CD4-positive, alpha-beta T cell (primary cell): ENCODE measurements at places on chromosomes 16 and 17.
A peak's percentile ranks its signal among the peaks of the same experiment; 100 is the strongest.

DNA sequence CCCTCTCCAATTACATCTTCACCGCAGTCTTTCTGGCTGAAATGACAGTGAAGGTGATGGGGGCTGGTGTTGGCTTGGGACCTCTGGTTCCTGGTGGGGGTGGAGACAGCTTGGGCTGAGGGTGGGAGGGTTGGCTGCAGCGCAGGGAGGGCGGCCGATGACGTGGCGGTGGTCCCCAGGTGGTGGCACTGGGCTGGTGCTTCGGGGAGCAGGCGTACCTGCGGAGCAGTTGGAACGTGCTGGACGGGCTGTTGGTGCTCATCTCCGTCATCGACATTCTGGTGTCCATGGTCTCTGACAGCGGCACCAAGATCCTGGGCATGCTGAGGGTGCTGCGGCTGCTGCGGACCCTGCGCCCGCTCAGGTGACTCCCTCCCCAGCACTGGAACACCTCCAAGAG, 31.8 kb upstream of the ABCC3 start:
- no peak for DNase-seq

- no peak for DNase-seq
Observed at GRCh38 chr16:3356118-3356517, 429 bp downstream of the OR2C1 start.

- DNase-seq: no peak
Observed at GRCh38 chr17:43406676-43407645, 8.2 kb downstream of the ARL4D start.

- no peak for DNase-seq
Observed at GRCh38 chr17:56751145-56751738, 82.5 kb downstream of the C17orf67 start.

GRCh38 chr16:85329059-85329812, 217.0 kb upstream of the CIBAR2 start:
- no peak for DNase-seq

DNA sequence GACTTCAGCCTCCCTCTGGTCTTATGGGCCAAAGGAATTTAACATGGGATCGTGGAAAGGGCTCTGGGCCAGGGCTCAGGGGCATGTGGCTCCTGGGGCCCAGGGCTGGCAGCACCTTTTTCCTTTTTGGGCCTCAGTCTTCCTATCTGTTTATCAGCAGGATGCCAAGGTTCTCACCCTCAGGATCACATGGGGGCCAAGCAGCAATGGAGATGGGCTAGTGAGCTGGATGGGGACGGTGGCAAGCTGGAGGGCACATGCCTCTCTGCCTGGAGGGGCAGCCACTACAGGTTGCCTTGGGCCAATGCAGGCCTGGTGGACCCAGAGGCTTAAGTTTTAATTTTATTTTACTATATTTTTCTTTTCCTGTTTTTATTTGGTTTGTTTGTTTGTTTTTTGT, 95.4 kb downstream of the CYLD start:
- DNase-seq: no peak

DNA sequence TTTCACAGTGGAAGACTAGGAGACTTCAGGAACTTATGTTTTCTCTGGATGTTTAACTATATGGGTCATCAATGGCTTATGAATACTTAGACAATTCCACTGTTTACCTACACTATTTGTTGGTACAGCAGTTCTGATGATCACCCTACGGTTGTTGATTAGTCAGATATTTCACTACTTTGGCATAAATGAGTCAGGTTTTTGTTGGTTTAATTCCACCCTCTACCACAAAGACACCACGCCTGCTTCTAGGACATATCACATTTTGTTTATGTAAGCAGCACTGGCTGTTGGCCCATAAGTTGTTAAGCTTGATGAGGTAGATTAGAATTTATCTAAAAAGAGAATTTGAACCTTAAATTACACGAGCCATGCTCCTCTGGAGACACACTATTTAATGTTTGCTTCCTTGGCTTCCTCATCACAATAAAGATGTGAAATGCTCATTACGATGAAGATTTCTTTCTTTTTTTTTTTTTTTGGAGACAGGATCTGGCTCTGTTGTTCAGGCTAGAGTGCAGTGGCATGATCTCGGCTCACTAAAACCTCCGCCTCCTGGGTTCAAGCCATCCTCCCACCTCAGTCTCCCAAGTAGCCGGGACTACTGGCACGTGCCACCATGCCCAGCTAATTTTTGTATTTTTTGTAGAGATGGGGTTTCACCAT, 4.3 kb downstream of the GDE1 start:
- peak; percentile 19 for DNase-seq

DNA sequence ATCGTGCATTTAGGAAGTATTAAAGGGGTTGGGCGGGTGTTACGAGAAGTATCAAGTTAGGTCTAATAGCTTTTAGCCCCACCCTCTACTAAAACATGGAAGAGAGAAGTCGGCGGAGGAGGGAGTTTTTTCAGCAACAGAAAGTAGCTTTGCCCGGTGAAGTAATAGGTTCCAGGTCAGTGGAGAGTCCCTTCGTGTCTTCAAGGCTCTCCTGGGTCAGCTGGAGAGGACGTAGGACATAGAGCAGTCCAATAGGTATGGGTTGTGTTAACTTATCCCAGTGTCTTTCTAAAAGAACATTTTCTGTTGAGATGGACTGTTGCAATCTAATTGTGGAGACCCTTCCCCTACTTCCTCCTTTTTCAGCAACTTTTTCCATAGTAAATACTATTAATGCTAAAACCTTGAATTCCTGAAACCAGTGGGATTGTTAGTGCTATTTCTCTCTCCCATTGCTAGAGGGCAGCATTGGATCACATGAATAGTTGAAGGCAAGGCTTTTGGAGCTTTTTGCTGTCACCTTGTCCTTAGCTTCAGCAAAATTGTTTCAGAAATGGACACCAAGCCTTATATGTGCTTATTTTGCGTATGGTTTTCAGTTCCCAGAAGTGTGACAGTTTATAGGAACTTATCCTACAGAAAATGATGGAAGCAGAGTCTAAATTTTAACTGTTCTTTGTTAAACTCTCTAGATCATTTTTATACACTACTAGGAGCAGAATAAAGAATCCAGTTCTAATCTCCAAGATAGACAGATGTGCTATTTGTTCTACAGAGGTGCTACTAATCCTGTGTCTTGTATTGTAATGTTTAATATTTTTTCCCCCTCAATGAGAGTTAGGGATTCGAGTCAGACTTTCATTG, 38.4 kb downstream of the UTP18 start:
- no peak for DNase-seq

DNA sequence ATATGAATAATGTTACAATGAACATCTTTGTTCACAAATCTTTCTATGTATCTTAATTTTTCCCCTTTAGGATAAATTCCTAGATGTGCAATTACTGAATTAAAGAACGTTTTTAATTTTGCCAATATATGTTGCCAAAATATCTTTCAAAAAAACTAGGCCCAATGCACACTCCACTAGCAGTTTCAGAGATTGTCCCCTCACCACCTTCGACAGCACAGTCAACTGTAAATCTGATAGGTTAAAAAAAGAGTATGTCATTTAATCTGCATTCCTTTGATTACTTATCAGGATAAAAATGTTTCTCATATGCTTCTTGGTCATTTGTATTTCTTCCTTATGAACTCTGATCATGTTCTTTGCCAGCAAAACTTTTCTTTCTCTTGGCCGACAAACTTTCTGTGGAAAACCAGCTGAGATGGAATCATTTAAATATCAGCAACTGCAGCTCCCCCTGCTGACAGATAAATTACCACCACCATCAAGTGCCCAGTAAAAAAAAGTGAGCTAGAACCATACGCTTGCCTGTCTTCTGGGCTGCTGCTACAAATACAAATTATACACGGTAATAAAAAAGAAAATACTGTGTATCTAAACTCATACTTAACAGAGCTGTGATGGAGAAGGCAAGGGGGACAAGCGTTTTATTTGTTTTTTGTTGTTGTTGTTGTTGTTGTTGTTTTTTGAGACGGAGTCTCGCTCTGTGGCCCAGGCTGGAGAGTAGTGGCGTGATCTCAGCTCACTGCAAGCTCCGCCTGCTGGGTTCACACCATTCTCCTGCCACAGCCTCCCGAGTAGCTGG, 19.6 kb upstream of the KANSL1 start:
- peak; percentile 89 for DNase-seq

DNA sequence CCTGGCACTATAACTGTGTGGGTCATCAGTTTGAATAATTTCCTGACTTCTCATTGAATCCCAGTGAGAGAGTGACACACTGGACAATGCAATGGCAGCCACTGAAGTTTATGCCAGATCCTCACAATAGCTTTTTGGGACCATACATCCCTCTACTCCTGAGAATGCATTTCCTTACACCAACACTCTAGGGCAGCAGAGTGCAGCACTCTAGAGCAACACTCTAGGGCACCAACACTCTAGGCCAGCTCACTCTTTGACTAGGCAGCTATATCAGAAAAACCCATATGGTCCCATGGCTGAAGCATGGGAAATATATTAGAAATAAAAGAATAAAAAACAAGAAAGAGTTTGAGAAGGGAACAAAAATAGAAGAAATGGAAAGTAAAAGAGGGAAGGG, 309.2 kb downstream of the MAP2K6 start:
- DNase-seq: no peak

DNA sequence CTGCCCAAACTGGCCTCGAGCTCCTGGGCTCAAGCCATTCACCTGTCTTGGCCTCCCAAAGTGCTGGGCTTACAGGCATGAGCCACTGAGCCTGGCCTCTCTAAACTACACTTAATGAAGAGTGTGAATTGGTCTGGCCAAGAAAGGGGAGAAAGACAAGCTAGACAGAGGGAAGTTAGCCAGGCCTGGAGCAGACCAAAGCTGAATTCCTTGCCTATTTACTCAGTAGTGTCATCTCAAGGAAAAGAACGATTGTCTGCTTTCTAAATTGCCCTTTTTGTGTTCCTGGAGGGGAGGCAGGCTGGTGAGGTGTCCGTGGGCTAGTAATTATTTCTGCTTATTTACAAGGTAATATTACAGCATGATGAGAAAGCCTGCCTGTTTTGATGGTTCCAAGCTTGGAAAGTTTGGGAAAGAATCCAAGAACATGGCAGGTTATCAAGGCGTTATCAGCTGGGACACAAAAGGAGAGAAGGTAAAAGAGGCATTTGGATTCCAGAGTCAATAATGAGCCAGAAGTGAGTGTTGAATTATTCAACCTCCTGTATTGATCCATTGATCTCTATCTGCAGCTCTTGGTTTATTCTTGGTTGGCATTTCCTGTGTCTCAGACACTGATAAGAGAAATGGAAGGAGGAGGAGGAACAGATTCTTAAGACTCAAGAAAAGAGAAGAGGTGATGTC, 6.3 kb upstream of the CBFB start:
- no peak for DNase-seq

DNA sequence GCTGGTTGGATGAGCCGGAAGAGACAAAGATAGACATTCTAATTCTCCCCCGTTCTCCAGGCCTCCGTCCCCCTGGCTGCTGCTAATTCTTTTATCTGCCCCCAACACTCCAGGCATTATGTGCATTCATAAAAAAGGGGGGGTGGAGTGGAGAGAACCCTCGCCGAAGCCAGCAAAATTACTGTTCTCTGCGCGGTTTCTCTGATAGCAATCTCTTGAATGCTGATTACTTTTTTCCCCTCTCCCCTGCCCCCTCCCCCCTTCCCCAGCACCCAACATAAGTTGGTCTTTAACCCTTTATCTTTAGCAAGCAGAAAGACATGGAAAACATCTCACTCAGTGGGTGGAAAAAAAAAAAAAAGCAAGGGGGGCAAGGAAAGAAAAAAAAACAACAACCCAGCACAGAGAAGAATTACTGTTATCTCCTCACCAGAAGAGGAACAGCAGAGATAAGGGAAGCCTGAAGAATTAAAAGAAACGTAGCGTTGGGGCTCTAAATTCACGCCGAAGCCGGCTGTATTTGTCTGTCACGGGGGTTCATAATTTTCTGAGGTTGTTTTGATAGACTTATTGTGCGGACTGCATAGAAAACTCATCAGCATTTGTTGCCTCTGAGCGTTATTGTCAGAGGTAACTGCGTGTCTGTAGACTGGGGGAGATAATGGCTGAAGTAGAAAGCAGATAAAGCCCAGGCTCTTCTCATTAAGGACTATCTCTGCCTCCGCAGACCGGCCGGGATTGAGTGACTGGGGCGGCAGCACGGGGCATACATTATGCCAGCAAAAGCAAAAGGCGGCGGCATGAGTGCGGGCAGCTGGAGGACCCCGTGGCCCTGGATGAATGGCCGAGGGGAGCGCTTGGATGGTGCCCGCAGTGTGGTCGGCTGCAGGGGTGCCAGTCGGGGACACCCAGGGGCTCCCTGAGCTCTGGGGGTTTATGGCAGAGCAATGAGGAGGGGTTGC, 126.9 kb downstream of the MRM1 start:
- no peak for DNase-seq

DNA sequence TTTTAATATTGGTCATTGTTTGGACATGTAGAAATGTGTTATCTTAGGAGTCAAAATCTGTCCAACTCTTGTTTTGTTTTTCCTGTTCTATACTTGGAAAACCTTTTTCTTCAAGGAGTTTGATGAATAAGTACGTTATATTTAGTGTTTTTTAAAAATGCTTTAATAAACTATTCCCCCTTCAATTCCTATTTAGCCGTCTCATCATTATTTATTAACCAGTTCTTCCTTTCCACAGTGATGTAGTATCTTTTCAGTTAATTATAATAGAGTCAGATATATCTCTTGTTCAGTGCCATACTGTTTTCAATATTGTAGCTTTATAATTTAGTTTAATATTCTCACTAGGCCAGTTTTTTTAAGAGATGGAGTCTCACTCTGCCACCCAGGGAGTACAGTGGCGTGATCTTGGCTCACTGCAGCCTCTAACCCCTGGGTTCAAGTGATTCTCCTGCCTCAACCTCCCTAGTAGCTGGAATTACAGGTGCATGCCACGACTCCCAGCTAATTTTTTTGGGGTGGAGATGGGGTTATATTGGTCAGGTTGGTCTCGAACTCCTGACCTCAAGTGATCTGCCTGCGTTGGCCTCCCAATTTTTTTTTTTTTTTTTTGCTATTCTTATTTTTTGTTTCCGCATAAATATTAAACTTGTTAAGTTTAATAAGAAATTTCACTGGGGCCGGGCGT, 72.9 kb downstream of the KPNA2 start:
- DNase-seq: no peak

DNA sequence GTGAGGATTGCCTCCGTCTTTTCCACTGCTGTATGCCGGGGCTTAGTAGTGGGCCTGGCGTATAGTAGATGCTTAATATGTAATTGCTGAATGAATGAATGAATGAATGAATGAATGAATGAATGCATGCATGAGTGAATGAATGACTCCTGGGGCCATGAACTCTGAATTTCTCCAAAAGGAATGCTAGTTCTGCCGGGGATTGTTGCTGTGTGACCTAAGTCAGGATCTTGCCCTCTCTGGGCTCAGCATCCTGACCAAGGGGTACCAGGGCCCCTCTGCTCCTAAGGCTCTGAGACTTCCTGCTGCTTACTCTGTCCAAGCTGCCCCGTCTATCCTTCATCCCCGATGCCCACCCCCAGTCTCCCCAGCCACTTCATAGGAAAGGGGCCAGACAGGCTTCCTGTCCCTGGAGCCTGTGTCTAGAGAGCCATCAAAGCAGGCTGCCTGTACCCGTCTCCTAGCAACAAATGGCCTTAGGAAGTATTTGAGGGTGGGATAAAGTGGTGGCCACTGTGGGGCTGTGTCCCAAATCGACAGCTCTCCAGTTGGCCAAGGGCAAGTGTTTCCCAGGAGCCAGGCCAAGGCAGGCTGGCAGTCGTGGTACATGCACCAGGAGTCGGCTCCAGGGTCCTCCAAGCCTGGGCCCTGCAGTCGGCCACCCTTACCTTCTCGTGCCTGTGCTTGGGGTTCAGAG, 11.6 kb upstream of the MPRIP start:
- no peak for DNase-seq

GRCh38 chr16:66382966-66383299, 16.4 kb downstream of the CDH5 start:
- no peak for DNase-seq

GRCh38 chr17:75114552-75115314, 5.0 kb downstream of the ARMC7 start:
- DNase-seq: no peak

GRCh38 chr17:36629970-36630502, 28.7 kb downstream of the MRM1 start:
- no peak for DNase-seq
